ENCODE measurements at places on chromosomes 3 and 15. TPM values are rescaled to one million over a fixed set of nuclear protein-coding genes. Genes with fewer than 3 reads are reported as not detected.
A peak's percentile ranks its signal among the peaks of the same experiment; 100 is the strongest.

The PCSK6 gene
- total RNA-seq, result 3.8 TPM

DNA sequence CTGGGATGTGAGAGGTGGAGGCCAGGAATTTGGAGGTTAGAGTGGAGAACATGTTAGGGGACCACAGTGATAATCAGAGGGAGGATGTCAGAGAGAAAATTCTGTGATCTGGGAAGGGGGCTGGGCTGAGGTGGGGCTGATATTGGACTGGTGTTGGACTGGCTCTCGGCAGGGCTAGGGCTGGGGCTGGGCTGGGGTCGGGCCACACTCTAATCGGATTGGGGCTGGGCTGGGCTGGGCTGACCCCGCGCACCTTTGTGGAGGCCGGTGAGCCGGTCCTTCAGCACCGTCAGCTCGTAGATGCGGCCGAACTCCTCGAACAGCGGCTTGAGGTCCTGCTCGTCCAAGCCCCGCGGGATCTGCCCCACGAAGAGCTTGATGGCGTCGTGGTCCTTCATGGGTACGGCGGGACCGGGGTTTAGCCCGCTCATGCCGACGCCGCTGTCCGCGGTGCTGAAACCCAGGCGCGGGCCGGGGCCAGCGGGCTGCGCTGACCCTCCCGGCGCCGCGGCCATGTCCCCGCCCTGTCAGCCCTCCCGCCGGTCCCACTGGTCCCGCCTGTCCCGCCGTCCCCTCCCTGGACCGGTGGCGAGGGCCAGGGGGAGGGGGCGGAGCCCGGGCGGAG lies 485 bp downstream of the CELF6 start:
- H3K36me3 ChIP-seq, result no peaks in the 10 kb centered on the region
- no peak for DNase-seq
- H3K27ac ChIP-seq, result peak overlapping the region; percentile 79

GRCh38 chr3:176554264-176554663 lies 643.0 kb downstream of the TBL1XR1 start:
- no peak overlapping the region for H3K4me3 ChIP-seq
- no peaks in the 10 kb centered on the region for H3K36me3 ChIP-seq
- no peak overlapping the region for H3K27ac ChIP-seq
- no peaks in the 10 kb centered on the region for H3K4me1 ChIP-seq
- no peaks in the 10 kb centered on the region for H3K27me3 ChIP-seq
- DNase-seq, result no peak

The TRIM71 gene
- total RNA-seq, result 117 TPM

GRCh38 chr3:88480822-88481221 lies 331.1 kb downstream of the C3orf38 start:
- H3K27me3 ChIP-seq, result no peaks in the 10 kb centered on the region
- H3K4me3 ChIP-seq, result no peak overlapping the region
- no peak for DNase-seq
- peaks cover 7% of the 10 kb centered on the region for H3K36me3 ChIP-seq
- H3K27ac ChIP-seq, result no peak overlapping the region

Data from glutamatergic neuron (in vitro differentiated cells).